Activated CD4-positive, alpha-beta T cell treated with anti-CD3 and anti-CD28 coated beads, Interleukin-2, amount 10 ng/mL, durations not matched to agents 7 days and 5 days (primary cell): ENCODE measurements at places on chromosomes 7 and 10.
A peak's percentile ranks its signal among the peaks of the same experiment; 100 is the strongest.

DNA sequence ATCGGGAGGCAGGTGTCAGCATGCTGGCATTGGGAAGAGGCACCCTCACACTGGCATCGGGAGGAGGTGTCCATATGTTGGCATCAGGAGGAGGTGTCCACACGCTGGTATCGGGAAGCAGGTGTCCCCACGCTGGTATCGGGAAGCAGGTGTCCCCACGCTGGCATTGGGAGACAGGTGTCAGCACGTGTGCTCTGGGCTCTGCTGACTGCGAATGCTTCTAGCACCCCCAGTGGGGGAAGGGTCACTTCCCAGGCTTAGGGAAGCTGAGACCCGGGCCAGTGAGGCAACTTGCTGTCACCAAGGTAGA is 92.5 kb upstream of the IKZF1 start:
- no peaks in the 10 kb centered on the region for H3K27me3 ChIP-seq
- H3K27ac ChIP-seq: peak overlapping the region; percentile 93
- peaks cover 18% of the 10 kb centered on the region for H3K36me3 ChIP-seq
- DNase-seq: no peak

DNA sequence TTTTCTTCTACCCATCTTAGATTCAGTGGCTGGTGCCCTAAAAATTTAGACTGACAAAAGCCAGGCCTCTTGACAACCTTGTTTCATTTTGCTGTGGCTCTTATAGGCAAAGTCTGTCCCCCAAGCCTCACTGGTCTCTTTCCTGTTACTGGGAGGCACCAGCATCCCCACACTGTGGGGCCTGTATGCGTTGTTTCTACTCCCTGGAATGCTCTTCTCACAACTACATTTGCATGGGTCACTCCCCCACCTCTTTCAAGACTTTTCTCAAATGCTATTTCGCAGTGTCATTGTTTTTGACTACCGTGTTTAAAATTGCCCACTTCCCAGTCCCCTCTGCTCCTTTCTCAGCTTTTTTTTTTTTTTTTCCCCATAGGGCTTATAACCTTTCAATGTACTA is 108.7 kb upstream of the DGKB start:
- H3K27me3 ChIP-seq: no peaks in the 10 kb centered on the region
- no peak for DNase-seq
- H3K4me3 ChIP-seq: no peak overlapping the region
- H3K36me3 ChIP-seq: no peaks in the 10 kb centered on the region
- H3K27ac ChIP-seq: no peak overlapping the region
- no peaks in the 10 kb centered on the region for H3K4me1 ChIP-seq

DNA sequence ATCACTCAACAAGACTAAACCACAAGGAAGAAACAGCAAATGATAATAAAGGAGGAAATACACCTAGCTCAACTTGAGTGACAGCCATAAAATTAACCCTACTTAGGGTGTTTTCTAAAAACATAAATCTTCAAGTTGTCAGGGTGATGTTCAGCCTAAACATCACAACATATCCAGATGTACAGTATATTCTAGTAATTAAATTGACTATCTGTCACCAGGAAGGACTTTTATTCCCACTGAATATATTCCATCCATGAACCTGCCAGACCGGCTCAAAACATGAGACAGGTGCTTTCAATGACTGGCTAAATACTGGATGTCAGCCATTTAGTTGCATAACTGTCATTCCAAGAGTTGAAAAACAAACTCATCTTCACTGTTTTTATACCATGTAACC is 298.1 kb upstream of the NEBL start:
- no peak overlapping the region for H3K4me3 ChIP-seq
- H3K27me3 ChIP-seq: peaks cover 6% of the 10 kb centered on the region
- no peak overlapping the region for H3K27ac ChIP-seq
- H3K36me3 ChIP-seq: no peaks in the 10 kb centered on the region

- peaks cover 14% of the 10 kb centered on the region for H3K4me1 ChIP-seq
- H3K27me3 ChIP-seq: peaks cover 46% of the 10 kb centered on the region
- peak overlapping the region; percentile 47 for H3K4me3 ChIP-seq
- no peak overlapping the region for H3K27ac ChIP-seq
These were observed 19.0 kb upstream of the HSPB1 start for GRCh38 chr7:76283254-76284159.

GRCh38 chr10:28300027-28300426 is 2.8 kb downstream of the MPP7 start:
- H3K4me1 ChIP-seq: peaks cover 59% of the 10 kb centered on the region
- H3K27me3 ChIP-seq: peaks cover 16% of the 10 kb centered on the region
- peak; percentile 41 for DNase-seq
- H3K4me3 ChIP-seq: no peak overlapping the region
